Suppressor macrophage treated with lipopolysaccharide for 1 hour (primary cell): ENCODE measurements at places on chromosomes 1 and 21.

DNA sequence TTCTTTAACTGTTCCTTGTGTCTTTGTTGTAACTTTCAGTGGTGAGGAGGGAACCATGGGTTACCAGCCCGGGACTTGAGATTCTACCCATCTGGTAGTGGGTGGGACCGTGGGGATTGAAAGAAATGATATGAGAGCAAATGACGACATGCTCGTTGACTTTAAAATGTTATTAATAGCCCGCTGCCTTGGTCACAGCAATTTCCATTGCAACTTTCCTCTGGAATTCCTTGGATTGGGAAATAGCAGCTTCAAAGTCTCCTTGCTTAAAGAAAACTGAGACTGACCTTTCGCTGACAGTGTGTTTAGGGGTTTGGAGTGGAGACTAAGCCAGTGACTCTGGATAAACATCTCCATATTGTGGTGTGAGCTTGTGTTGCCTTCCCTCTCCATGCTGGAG, 44.2 kb upstream of the MARK1 start:
- DNase-seq = no peak

GRCh38 chr1:6170742-6171201, 9.3 kb downstream of the CHD5 start:
- peak; percentile 48 for DNase-seq

DNA sequence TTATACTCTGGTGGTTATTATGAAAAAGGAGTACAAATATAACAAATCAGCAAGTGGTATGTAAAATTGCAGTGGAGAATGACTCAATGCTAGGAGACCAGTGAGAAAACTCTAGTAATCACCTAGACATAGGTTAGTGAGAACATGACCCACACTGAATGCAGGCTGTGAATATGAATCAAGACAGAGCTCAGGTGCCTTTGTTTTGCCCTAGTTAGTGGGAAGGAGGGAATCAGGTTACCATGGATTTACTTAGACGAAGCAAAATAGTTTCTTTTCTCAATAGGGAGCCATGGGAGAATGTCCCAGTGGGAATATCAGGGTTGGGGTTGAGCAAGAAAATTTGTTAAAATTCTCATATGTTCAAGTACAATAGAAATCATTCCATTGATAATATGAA, 10.6 kb upstream of the GCLM start:
- no peak for DNase-seq

DNA sequence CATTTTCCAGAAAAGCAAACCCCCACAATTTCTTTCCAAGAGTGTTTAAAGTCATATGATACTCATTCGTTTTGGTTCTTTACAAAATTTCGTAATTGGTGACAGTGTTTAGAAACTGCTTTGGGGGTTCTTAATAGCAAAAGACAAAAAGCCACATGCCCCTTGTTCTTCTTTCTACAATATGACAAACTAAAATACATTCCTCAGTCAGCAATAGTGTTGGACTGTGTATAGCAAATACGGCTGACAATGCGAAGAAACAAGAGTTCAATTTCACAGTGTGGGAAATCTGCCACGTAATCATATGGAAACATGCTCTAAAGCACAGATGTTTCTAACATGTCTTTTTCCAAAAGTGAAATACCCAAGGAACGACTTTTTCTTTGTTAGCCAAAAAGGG, 7.6 kb upstream of the IFNAR1 start:
- DNase-seq = peak; percentile 96
